ENCODE measurements at places on chromosomes 2 and 18.

DNA sequence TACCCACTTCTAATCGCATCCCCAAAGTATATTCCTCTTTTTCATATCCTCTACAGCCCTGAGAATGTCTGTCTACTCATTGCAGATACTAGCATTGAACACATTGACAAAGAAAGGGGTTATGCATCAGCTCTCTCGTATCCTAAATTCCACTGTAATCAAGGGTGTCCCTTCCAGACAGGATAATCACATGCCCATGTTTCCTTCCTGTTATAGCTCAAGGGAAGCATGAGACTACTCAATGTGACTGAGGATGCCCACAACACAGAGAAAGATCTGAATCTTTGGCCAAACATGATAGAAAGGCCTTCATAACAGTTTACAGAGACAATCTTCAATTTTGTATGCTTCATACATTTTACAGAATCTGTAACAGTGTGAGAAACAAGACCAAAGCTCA, 69.2 kb downstream of the HIBCH start:
- no peak for DNase-seq

DNA sequence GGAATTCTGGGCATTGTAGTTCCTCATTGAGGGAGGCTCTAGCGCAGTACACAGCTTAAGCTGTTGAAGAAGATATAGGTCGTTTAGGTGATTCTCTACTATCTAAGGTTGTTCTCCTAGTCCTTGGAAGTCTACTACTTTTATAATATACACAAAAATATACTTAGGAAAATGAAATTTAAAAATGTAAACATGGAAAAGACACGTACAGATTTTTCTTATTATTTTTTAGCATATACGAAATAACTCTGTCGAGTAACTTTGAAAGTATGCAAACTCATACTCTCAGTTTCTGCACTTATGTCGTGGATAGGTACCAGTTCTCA, 272 bp upstream of the FASTKD1 start:
- DNase-seq, result no peak

GRCh38 chr18:38450876-38451275, 885.3 kb upstream of the CELF4 start:
- no peak for DNase-seq

GRCh38 chr2:98881153-98881650, 54.8 kb downstream of the CRACDL start:
- DNase-seq, result no peak

DNA sequence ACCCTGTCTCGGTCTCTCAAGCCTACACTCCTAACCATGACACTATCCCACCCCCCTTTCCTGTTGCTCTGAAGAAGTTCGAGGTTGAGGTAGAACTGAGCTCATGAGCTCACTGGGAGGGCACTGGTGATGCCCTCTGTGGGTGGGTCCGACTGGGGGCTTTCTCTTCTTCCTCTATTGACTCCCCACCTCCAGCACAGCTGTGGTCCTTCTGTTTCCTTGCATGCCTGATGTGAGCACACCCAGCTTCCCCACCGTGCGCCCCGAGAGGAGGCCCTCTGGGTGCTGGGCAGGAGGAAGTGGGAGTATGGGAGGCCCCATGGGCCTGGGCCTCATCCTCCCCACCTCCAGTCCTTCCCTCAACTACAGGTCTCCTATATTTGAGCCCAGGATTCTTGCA, 20.9 kb downstream of the SPEG start:
- no peak for DNase-seq

GRCh38 chr2:69717861-69718273, 24.1 kb upstream of the ANXA4 start:
- DNase-seq, result no peak

- DNase-seq, result no peak
Measured at GRCh38 chr2:171811245-171811628, 82.8 kb downstream of the SLC25A12 start.

GRCh38 chr2:219104107-219105035, 43.6 kb upstream of the IHH start:
- no peak for DNase-seq

DNA sequence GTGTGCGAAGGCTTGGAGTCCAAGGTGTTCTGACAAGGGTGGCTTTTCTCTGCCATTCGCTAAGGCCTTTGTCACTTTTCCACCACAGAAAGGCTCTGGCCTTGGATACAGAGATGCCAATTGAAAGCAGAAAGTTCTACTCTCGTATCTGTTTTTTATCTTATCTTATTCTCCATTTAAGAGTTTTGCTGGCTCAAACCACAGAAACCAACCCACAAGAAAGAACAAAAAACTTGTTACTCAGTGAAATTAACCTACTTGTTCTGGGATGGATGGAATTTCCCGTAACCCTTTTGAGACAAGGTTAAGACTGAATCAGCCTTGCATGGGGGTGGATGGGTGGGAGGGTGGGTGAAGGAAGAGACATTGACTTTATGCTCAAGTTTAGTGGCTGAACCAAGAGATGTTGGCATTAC, 221.7 kb downstream of the CDH20 start:
- no peak for DNase-seq

DNA sequence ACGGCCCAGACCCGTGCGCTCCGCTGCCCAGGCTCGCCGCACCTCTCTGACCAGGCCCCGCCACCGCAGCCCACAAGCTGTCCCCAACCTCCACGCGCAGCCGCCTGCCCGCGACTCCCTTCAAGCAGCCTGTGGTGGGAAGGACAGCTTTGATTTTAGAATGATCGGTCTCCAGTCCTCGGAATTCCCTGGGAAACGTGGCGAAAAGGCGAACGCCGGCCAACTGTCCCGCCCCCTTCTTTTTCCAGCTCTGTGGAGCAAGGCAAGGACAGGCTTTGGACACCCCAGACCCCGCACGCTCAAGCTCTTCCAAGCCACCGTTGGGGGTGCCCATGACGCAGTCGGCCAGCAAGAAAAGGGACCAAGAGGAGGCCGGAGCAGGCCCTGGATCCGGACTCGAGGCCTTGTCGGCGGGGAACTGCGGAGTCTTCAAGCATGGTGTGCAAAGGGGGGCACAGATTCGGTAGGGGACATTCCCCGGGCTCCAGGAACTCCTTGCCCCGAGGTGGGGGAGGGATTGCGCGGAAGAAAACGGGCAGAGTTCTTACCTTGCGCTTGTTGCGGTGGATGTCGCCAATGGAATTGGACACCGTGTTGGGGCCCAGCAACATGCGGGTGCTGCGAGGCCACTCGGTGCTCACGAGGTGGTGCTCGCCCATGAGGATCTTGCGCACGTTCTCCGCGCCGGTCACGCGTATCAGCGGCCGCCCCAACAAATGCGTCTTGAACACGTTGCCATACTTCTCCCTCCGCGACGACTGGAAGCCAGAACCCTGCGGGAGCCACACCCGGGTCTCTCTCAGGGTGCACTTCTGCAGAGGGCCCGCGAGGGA, 4.0 kb downstream of the CYP26B1 start:
- DNase-seq, result no peak

DNA sequence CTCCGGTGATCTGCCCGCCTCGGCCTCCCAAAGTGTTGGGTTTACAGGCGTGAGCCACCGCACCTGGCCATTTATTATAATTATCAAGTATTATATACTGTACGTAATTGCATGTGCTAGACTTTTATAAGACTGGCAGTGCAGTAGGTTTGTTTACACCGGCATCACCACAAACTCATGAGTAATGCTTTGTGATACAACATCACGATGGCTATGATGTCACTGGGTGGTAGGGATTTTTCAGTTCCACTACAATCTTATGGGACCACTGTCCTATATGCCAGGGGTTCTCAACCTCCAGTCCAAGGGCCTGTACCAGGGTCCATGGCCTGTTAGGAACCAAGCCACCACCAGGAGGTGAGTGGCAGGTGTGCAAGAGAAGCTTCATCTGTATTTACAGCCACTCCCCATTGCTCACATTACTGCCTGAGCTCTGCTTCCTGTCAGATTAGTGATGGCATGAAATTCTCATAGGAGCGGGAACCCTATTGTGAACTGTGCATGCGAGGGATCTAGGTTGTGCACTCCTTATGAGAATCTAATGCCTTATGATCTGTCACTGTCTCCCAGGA, 9.4 kb downstream of the SCYGR4 start:
- DNase-seq, result no peak

DNA sequence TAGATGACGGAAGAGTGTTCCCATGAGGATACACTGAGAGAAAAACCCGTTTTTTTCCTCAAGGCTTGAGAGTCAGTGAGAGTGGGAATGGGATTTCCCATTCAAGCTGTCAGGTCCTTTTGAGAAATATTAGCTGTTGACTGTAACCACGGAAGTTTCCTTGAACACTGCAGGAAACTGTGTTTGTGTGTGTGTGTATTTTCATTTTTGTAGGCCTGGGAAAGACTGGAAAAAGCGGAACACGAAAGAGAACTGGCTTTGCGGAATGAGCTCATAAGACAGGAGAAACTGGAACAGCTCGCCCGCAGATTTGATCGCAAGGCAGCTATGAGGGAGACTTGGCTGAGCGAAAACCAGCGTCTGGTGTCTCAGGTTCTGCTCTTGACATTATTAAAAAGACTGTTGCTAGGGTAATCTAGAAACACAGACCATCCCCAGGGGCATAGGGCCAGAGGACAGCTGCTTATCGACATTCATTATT, 98.8 kb upstream of the EML6 start:
- no peak for DNase-seq

DNA sequence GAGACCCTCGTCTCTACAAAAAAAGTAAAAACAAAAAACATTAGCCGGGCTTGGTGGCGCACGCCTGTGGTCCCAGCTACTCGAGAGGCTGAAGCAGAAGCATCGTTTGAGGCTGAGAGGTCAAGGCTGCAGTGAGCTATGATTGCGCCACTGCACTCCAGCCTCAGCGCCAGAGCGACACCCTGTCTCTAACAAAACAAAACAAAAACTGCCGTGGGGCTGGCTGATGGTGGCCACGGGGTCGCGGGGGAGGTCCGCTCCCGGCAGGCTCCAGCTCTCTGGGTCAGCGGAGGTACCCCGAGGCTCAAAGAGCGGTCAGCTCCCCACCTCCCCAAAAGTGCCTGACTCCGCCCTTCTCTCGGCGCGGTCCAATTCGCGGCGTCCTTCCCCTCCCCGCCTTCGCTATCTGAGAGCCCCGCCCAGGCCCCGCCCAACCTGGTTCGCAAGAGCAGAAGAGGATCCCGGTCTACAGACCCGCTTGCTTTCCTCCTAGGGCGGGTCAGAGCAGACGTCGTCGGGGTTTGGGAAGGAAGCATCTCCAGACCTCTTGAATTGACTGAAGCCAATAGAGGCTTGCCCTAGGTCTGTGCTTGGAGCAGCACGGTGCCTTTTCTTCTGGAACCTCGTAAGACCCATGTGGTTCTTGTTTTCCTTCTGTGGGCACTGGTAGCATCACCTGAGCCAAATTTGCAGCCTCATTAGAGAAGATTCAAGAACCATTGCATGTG, 7.8 kb downstream of the RAX start:
- DNase-seq, result no peak

DNA sequence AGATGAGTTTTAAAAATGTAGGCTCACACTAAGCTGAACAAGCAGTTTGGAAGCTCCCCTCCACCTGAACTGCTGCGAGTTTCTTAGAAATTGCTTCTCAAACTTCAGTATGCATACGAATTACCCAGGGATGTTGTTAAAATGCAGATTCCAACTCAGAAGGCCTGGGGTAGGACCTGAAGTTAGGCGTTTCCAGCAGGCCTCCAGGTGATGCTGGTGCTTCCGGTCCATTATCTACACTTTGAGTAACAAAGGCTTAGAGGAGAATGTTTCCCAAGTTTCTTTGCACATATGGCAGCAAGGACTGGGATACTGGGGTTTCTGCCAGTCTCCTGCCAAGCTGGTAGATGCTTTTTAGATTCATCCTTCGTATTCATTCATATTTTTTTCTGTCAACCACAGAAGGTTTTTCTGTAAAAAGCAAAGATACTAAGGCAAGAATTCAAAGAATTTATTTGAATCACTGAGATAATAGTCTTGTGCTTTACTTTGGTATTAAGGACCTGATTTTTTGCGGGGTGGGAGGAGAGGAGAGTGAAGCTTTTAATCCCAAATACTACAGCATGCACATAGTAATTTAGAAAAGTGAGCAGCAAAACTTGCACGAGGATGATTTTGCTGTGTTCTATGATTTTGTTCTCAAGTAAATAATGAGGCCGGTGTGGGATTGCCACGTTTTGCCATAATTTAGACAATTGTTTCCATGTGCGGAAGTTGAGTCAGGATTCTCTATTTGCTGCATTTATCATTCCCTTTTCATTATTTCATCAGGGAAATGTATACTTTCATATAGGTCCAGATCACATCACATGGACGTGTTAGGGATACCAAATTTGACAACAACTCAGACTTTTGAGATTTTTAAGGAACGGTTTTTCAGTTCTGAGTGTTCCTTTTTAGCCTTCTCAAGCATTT, 137.6 kb upstream of the SPATS2L start:
- no peak for DNase-seq

DNA sequence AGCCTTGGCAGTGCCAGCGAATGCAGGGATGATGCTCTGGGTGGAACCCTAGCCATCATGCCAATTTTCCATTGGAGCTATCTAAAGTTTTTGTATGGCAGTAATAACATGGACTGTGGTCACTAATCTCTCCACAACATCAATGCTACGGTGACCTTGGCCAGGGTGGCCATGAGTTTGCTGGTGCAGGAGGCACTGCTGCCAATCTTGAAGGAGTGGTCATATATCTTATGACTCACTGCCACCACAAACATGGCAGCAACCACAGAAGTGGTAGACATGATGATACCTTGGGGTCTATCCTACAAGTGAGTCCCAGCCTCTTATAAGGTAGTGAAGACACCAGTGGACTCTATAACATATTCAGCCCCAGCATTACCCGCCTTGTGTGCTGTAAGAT, 104.6 kb downstream of the EVA1A start:
- no peak for DNase-seq

DNA sequence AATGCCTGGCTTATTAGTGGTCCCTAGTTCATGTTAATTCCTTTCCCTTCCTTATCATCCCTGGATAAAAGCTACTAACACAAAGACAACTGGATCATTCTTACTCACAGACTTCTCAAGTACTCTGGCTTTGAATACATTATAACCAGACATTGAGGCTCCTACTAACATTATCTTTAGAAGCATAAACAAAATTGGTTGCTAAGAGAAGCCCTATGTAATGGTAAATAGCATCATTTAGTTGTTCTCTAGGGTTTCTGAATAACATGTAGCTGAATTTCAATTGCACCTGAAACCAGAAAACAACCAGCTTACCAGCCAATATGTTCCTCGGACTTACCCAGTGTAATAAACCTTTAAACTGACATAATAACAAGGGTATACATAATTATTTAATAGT, 114.1 kb upstream of the NCKAP5 start:
- no peak for DNase-seq

GRCh38 chr18:77320971-77321559, 71.4 kb downstream of the GALR1 start:
- no peak for DNase-seq

DNA sequence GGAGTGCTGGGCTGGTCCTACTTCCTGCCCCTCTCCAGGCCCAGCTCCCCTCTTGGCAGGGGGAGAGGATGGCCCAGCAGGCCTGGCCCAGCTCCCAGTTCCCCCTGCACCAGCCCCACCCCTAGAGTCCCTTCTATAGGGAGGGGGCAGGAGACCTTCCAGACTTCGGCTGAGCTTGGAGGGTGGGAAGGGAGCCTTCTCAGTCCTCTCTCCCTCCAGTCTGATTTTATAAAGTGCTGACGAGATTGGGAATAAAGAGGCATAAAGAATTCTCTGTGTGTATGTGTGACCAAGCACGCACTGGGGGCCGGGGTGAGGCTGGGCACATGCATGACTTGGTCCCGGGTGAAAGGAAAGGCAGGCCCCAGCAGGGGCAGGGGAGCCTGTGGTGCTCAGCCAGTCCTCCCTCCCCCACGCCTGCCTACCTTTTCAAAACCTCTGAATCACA, 5.1 kb downstream of the CHPF start:
- no peak for DNase-seq

- DNase-seq, result no peak
Measured at GRCh38 chr2:119009110-119009509, 67.1 kb downstream of the MARCO start.
